CD4-positive, alpha-beta T cell treated with Interleukin-4 for 1 hour (primary cell): ENCODE measurements at places on chromosomes 4 and X.

DNA sequence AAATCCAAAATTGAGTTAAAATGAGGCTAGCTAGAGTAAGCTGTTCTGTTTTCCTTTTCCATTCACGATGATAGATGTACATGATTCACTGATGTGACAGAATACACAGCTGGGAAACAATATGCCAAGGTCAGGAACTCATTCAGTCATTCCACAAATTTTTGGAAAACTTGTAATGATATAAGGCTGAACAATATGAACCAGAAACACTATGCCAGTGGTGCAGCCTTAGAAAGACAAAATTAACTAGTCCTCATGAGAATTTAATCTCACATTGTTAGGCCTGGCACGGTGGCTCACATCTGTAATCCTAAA is 50.0 kb upstream of the NDST3 start:
- no peak for DNase-seq

DNA sequence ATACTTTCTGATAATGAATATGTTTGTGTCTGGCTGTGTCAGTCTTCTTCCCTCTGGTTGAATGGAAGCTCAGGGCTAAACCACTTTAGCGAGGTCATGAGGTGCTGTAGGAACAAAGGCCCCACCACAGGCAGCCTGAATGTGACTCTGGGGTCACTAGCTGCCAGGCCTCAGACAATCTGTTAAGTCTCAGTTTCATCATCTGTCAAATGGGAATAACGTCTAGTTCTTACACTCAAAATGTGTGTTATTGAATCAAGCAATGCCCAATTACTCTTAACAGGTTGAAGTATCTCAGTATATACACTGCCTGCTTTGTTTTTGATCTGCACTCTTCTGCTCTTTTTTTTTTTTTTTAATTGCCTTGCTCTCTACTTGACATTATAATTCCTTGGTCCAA is 148.6 kb downstream of the STK32B start:
- no peak for DNase-seq

- no peak for DNase-seq
Measured at GRCh38 chr4:36786519-36786918, 458.0 kb upstream of the NWD2 start.

GRCh38 chr4:74414149-74414809 is 30.7 kb upstream of the AREG start:
- no peak for DNase-seq

DNA sequence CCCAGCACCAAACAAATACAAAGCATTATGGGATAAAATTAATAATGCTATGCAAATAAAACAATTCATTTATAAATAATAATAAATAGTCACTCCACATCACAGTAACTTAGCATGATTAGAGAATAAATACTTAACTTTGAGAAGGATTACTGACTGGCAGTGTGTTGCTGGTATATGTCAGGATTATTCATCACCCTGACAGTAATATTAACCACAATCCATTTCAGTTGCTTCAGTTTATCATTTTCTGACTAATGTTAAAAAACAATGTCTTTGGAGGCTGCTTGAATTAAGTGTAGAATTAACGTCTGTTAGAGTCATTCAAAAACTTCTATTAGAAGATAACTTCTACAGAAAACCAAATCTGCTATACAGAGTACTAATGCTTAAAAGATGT is 124.1 kb upstream of the MAB21L2 start:
- no peak for DNase-seq

- no peak for DNase-seq
Measured at GRCh38 chr4:13262816-13263215, 221.3 kb downstream of the RAB28 start.

GRCh38 chrX:47172549-47172948 is 21.1 kb upstream of the UBA1 start:
- DNase-seq, result no peak

- DNase-seq, result no peak
Measured at GRCh38 chrX:44875185-44875489, 2.1 kb downstream of the KDM6A start.

DNA sequence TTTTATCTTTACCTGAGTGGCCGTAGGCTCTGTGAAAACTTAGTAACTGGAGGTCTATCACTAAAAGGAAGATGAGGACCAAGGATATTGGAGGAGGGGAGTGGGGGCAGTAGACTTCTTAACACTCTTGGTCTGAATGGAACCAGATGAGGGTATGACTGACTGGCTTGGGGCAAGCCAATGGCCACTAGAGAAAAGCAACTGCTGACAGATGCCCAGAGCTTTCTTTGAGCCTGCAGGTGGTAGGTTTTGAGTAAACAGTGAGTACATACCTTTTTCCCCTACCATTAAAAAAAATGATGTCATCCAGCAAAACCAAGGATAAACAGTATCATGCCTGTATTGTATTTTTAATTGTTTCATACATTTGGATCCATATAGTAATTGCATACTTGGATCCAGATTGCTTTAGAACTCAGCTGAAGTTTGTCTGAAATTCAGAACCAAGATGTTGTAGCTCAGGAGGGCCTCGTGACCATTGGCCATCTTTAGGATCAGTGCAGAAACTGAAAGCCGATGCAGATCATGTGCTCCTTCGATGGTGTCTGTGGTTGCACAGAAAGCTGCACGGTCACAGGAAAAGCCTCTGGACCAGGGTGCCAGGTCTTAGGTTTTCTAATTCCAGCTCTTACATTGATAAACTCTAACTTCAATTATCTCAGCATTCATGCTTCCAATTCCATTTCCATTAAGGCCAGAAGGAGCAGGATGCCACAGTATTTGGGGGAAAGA is 131.0 kb downstream of the PDGFRA start:
- no peak for DNase-seq

DNA sequence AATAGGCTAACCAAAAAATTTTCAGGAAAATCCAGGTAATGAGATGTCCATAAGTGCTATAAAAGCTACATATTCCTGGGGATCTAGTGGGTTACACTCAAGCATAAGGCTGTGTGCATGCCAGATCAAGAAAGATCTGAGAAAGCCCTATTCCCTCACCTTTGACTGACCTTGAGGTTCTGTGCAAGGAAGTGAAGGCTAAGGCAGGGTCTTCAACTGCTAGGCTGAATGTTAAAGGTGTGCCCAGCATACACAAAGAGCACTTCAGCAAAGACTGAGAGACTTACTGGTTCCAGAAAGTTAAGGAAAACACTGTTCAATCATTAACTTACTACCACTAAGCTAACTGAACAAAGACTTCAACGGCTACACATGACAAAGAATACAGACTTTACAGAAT is 269.7 kb downstream of the GPC3 start:
- DNase-seq, result no peak

GRCh38 chr4:74087481-74087880 is 11.5 kb downstream of the CXCL2 start:
- DNase-seq, result no peak

DNA sequence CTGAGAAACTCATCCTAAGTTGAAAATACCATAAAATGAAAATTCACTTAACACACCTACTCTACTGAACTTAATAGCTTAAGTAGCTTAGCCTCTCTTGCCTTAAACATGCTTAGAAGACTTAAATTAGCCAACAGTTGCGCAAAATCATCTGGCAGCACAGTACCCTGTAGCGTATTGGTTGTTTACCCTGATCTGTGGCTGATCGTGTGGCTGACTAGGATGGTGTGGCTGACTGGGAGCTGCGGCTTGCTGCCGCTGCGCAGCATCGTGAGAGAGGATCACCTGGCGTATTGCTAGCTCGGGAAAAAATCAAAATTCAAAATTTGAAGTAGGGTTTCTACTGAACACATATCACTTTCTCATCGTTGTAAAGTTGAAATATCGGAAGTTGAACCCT is 6.3 kb downstream of the RUFY3 start:
- DNase-seq, result no peak

DNA sequence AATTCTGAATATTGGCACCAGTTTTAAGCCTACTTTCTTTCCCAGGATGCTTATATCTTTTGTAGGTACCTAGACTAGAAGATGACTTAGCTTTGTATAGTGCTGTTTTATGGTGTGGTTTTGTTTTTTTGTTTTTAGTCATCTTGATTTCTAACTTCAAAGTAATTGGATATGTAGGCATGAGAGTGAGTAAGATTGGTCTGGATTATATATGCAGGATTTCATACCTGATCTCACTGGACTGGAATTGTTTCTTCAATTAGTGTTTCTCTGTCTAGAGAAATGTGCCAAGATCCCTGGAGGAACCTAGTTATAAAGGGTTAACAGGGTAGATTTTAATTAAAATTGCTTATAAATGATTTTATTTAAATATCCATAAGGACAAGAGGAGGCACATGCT is 23.1 kb downstream of the NAP1L5 start:
- no peak for DNase-seq

DNA sequence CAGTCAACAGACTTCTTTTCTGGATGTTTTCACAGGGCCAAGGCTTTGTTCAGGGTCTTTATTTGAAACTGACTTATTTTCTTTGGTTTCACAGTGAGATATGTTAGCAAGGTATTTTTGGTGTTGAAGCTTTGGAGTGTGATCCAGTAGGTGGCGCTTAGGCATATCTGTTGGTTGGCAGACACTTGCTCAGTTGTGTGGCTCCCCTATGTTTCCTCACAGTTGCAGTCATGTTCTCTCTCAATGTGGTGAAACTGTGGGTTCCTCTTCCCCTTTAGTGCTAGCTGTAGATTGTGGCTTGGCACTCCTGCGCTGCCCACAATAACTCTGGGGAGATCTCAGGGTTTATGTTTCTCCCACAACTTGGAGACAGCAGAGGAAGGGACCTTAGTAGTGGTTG is 460.8 kb downstream of the SLITRK2 start:
- DNase-seq, result no peak

GRCh38 chr4:121176082-121176934 is 12.2 kb upstream of the TNIP3 start:
- DNase-seq, result no peak

DNA sequence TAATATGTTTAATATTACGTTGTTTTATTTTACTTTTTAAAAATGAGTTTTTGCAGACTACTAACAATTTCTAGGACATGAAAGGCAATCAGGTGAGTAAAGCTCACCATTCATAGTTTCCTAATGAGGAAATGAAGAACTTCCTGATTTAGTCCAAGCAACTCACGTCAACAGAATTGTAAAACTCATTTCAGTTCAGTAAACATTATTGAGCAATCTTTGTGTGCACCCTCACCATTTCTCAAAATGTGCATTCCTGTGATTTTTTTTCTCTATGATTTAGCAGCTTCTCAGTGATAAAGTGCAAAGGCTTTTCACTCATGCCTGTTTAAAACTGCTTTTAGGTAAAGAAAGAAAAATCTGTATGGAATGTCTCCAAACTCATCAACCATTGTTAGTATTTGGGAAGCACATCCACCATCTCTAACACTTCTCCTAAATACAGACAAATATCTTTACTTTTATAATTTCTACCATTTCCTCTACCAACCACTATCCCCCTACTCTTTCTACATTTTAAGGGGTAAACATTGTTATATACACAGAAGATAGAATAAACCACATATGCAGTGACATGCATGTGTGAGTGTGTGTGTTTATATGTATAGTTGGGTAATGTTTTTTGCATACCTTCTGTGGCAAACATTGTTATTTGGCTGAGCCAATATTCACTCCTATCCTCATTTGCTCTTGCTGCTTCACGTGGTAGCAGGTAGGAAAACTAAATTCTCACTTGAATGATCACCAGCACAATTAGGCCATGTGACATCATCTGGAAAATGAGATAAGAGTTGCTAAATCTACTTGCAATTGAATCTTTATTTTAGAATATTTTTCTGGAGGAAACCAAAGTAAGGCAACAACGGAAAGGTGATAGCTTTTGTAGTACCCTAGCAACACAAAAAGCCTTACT is 54.7 kb upstream of the PRDM8 start:
- no peak for DNase-seq

- no peak for DNase-seq
Measured at GRCh38 chr4:2891294-2891693, 47.6 kb downstream of the ADD1 start.

DNA sequence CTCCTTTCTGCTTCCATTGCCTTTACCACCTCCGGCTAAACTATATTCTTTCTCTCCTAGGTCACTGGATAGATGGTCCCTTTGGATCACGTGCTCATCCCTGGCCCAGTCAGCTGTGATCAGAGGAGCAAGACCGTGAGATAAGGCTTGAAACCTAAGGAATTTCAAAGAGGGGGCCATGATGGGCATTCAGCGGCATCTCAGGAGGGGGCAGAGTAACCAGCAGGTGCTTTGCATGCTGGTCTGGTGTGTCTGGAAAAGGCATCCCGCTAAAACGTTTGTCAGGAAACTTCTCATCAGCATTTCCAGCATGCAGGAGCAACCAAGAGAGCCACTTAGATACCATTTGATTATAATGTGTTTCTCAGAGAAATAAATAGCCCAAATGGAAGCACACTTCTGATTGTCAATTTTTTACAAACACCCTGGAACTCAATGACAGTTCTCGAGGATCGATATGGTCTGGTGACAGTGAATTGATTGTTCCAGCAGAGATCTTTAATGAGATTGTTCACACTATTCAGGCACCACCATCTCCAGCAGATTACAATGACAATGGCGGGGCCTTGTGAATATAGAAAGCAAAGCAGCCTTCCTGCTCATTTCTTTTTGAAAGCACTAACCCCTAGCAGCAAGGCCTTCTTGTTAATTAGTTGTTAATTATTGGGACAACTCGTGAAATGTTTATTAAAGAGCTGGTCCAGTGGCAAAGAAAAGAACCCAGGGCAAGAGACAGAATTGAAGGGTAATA is 327.1 kb downstream of the PTTG2 start:
- DNase-seq, result no peak
